ENCODE measurements at places on chromosomes 7 and 10.

DNA sequence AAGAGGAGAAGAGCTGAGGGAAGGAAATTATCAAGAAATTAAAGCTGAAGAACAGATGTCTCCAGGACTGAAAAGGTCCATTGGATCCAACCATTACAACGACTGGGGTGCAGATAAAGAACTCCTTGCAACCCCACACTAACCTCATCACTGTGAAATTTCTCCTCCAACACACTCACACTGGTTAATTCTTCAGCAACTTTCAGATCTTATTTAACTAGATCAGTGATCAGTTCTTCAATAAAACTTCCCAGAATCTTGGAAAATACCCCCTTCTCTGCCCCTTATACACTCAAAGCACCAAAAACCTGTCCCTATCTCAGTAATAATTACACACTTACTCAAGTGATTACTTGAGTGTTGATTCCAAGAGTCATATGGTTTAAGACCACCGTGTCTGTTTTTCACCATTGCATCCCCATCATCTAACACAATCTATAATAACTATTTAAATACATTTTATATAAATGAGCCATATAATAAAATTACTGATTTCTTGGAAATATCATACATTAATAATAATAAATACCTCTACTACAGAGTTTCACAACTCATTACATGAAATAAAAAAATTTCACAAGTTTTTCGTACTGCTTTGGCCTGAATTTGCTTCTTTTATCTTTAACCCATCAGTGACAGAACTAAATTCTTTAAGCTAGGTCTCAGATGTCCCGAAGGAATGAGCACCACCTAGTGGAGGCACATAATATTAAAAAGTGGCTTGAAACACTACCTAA is 123.7 kb downstream of the MPP7 start:
- no peak for DNase-seq

- no peak for DNase-seq
Observed at GRCh38 chr10:24822590-24822989, 98.9 kb upstream of the ARHGAP21 start.

- DNase-seq, result no peak
Observed at GRCh38 chr7:65746398-65746669, 126.5 kb upstream of the VKORC1L1 start.

DNA sequence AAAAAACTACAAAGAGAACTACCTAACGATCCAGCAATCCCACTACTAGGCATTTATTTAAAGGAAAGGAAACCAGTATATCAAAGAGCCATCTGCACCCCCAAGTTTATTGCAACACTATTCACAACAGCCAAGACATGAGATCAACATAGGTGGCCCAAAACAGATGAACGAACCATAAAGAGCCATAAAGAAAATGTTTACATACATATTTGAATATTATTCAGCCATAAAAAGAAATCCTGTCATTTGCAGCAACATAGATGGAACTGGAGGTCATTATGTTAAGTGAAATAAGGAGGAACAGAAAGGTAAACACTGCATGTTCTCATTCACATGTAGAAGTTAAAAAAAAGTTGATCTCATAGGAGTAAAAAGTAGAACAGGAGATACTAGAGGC is 15.6 kb upstream of the SLC26A3 start:
- DNase-seq, result no peak

DNA sequence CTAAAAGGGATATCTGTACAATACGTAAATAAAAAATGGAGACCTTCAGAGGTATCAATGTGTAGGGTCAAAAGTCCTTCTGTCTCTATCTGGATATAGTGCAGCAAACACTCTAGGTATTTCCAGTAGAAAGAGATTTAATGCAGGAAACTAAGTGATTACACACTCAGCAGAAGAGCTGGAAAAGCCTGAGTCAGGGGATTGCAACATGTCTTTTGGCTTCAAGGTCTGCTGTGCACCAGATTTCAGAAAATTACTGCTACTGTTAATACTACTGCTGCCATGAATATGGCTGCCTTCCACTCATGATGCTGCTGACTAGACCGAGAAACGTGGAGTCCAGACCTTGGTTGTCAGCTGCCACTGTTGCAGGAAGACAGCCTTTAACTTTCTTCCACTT is 94.9 kb upstream of the DLX6 start:
- DNase-seq, result no peak

- DNase-seq, result no peak
Observed at GRCh38 chr7:12601302-12601869, 30.9 kb downstream of the SCIN start.

- DNase-seq, result no peak
Observed at GRCh38 chr10:49356181-49356580, 39.7 kb downstream of the DRGX start.

DNA sequence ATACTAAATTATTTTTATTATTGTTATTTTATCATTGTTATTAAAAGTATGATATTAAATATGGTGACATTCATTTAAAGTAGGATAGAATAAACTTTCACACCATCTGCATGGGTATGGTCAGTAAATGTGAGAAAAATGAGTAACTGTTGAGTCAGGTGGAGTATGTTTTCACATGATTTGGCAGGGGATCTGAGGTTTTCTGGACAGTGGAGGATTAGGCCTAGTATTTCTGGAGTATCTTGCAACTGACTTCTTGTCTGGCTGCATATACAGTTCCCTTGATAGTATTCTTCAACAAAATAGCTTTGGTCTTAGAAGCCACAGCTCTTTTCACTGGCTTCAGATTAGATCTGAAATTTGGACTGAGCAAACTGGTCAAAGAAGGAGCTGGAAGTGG is 54.5 kb downstream of the GBF1 start:
- no peak for DNase-seq
